Putamen (tissue), 1 donor: ENCODE measurements at places on chromosomes 11 and 22.
A peak's percentile ranks its signal among the peaks of the same experiment; 100 is the strongest.

DNA sequence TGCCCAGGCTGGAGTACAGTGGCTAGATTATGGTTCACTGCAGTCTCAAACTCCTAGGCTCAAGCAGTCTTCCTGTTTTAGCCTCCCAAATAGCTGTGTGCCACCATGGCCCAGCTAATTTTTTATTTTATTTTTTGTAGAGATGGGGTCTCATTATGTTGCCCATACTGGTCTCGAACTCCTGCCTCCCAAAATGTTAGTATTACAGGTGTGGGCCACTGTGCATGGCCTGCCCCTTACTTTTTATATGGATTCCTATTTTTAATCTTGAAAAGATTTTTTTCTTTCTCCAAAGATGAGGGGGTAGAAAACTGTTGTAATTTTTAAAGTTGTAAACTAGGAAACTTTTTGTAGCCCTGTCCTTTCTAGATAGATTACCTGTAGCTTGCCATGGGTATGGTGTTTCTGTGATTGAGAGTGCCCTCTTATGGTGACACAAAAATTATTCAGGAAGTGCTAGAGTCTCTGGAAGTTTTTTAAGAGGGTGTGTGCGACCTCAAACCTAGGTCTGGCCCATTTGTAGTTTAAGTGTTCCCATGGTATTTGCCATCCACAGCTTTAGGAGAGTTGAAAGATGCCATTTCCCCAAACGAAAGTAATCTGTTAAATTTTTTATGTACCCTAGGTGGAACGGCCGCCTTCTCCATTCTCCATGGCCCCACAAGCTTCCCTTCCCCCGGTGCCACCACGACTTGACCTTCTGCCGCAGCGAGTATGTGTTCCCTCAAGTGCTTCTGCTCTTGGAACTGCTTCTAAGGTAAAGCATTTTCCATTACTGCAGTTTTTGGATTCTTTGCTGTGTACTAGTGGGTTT lies 32.4 kb downstream of the MCAM start:
- DNase-seq = no peak

GRCh38 chr22:50439871-50440331 lies 34.9 kb downstream of the SBF1 start:
- DNase-seq = no peak

DNA sequence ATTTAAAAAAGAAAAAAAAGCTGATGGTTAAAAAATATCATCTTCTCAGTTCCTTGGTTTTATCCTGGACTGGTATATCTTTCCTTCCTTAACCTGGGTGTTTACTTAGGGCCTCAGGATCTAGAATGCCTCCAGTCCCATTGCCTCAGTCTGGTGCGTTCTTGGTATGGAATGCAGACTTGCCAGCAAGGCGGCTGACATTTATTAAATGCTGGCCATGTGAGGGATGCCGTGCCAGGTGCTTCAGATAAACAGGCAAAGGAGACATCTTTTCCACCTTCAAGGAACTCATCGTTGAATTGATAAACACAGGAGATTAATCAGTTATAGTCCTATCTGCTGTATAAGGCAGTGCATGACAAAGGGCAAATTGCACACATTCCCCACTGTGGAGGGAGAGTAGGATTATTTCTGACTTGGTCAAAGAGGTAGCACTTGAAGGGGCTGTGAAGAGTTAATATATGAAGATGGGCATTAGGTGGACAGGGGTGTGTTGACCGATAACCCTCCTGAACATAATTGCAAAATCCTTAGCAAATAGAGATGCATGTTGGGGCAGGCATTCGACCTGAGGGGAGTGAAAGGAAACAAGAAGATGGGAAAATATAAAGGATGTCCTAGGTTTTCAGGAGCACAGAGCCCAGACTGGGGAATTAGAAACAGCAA lies 54.4 kb downstream of the ALX4 start:
- no peak for DNase-seq

DNA sequence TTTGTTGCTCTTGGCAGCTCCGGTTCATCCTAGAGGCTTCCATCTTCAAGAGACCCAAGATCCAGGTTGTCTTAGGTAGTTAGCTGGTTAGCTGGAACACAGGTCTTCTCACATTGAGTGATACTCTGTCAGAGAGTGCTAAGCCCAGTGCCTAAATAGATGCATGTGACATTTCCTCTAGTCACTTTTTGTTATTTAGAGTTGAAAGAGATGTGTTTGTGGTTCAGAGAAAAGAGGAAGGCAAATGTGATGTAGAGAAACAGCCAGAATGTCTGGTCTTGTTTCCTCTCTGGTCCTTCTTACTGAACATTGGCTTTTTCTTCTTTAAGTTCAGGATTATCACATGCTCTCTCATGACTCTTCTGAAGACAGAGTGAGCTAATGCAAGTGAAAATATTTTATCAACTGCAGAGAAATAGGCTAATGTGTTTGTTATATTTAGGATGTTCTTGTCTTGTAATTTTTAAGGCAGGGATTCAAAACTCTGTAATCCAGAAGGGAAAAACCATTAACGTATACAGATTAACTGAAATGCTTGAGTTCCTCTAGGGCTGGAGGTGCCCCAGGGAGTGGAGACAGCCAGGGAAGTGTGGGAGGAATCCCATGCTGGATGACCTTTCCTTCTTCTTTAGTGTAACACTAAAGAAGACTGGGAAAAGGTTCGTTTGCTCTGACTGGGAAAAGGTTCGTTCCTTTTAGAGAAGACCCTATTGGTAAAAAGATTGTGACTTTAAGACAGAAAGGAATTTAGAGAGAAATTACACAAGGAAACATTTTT lies 75.4 kb downstream of the SWAP70 start:
- no peak for DNase-seq

- DNase-seq = no peak
Observed at GRCh38 chr11:126284829-126285228, 1.9 kb downstream of the TIRAP start.

- DNase-seq = no peak
Observed at GRCh38 chr11:70477176-70477575, 78.8 kb downstream of the CTTN start.

DNA sequence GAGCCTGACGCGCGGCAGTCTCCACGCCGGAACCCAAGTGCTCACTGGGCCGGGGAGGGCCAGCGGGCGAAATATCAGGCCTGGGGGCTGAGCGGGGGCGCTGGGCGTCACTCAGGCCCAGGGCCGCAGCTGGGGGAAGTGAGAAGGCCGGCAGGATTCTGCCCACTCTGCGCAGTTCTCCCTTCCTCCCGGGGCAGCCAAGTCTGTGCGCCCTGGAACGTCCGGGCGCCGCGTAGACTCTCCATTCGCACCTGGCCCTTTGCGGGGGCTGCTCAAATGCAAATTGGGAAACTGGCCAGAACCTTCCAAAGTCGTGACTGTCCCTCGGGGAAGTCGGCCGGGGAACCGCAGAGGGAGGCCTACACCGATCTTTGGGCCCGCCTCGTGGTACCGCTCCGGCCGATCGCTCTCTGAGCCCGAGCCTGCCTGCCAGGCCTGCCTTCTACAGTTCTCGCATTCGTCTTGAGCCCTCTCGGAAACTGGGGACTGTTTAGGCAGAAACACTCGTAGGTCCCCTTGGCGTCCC lies 2.2 kb upstream of the SLC6A5 start:
- DNase-seq = no peak

GRCh38 chr22:44811141-44811540 lies 58.8 kb downstream of the ARHGAP8 start:
- no peak for DNase-seq

- DNase-seq = no peak
Observed at GRCh38 chr11:121291896-121292494, 576 bp upstream of the SC5D start.

- DNase-seq = peak; percentile 75
Observed at GRCh38 chr11:107018219-107018901, at the start of gene GUCY1A2. GUCY1A2 (minus strand) TSS chr11:107018476; CDS start chr11:107018055, 421 bp downstream.

- DNase-seq = no peak
Observed at GRCh38 chr11:69911310-69912160, 92.3 kb upstream of the FGF3 start.

DNA sequence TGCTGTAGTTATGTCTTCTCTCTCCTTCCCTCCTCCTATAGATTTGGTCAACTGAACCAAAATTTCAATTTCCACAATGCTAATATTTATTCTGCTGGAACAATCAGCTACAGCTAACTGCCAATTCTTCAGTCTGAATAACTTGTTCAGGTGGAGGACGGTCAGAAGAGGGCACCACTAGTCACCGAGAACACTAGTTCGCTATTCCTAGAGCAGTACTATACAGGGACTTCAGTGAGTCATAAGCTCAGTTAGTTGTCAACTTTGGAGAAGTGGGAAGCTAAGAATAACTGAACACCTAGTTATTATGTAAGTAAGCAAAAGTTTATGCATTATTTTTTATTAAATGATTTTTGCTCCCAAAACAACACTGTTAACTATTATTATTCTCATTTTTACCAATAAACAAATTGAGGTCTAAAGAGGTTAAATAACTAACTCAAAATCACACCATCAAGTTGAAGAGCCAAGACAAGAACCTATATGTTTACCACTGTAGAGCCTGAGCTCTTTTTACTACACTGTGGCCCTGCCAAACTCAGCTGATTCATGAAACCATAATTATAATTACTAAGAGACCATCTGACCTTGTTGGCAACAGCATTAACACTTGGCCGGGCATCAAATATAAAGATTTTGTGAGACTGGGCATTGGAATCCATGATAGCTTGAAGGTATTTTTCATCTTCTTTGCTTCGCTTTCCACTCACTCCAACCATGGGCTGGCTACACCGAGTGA lies 59.0 kb downstream of the CEP57 start:
- DNase-seq = peak; percentile 49

DNA sequence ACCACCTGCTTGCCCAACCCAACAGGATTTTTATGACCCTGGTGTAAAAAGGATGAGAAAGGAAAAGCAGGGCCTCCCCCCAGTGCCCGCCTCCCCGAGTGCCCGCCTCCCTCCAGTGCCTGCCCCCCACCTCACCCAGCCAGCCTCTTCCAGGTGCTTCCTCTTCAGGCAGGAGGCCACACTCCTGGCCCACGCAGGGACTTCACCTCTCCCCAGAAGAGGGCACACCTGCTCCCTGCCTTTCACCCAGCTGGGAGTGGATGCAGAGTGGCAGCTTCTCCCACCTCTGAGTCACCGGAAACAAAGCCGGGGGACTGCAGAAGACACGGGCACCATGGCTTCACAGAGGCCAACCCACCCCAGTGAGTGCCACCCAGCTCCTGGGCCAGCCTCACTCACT lies 16.1 kb downstream of the CPT1A start:
- no peak for DNase-seq

- DNase-seq = no peak
Observed at GRCh38 chr22:17410576-17410975, 41.3 kb downstream of the CECR2 start.

DNA sequence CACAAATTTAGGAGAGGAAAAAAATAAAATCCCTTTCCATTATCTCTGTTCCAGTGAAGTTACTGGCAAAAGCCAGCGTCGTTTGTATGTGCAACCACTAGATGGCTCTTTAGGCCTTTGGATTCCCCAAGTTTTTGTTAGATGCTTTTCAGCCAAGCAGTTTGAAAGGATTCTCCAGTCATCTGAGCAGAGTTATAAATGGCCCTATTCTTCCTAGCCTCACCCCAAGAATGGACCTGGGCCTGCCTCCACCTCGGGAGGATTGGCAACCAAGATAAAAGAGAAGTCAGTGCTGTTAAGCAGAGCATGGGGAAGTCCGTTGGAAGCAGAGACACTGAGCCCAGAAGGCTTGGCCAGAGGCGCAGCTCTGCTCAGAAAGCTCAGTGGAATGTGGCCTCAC lies 15.4 kb downstream of the FAM181B start:
- peak; percentile 87 for DNase-seq

GRCh38 chr11:7572001-7572712 lies 58.4 kb downstream of the PPFIBP2 start:
- DNase-seq = no peak

DNA sequence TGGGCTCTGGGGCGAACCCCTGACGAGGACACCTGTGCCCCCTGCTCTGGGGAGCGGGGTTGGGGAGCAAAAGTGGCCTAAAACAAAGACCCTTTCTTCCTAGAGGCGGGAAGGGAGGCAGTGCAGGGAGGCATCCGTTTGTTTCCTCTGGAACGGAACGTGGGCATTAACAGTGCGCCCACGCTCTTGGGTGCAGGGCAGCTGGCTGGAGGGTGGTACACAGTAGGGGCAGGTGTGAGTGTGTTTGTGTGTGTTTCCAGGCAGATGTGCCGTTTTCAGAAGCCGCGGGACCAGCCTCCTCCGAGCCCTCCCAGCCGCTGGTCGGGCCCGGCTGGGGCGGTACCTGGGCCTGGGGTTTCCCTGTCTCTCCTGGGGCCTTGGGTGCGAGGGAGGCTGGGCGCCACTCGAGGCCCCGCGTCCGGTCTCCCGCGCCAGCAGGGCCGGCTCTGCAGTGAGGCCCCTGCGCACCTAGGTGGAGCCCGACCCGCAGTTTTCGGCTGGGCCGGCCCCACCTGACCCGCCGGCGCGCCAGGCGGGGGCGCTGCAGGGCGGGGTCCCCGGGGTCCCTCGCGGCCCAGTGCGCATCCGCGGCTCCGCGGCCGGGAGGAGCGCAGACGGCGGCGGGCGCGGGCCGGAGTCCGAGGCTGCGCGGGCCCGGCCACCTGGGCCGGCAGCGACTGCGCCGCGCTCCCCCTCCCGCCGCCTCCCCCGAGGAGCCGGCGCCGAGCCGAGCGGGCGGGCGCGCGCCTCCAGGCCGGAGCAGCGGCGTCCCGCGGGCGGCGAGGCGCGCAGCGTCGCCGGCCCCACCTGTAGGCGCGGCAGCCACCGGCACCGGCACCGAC lies 1252.7 kb downstream of the BRD1 start:
- DNase-seq = peak; percentile 65

DNA sequence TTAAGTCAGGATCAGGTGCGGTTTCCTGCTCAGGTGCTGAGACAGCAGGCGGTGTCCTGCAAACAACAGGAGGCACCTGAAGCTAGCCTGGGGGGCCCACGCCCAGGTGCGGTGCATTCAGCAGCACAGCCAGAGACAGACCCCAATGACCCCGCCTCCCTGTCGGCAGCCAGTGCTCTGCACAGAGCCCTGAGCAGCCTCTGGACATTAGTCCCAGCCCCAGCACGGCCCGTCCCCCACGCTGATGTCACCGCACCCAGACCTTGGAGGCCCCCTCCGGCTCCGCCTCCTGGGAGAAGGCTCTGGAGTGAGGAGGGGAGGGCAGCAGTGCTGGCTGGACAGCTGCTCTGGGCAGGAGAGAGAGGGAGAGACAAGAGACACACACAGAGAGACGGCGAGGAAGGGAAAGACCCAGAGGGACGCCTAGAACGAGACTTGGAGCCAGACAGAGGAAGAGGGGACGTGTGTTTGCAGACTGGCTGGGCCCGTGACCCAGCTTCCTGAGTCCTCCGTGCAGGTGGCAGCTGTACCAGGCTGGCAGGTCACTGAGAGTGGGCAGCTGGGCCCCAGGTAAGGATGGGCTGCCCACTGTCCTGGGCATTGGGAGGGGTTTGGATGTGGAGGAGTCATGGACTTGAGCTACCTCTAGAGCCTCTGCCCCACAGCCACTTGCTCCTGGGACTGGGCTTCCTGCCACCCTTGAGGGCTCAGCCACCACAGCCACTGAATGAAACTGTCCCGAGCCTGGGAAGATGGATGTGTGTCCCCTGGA lies at the start of gene MYO7A:
Gene MYO7A (plus strand): TSS at position 327 of the 772 bp plus-strand sequence. CDS start 2,389 bp downstream, outside the sequence.
- DNase-seq = peak; percentile 46

- DNase-seq = peak; percentile 63
Observed at GRCh38 chr11:107017433-107018218, 650 bp downstream of the GUCY1A2 start.
